ENCODE measurements at places on chromosomes 16 and 17.

GRCh38 chr17:47980541-47980940 is 9.6 kb downstream of the CDK5RAP3 start:
- DNase-seq = no peak

DNA sequence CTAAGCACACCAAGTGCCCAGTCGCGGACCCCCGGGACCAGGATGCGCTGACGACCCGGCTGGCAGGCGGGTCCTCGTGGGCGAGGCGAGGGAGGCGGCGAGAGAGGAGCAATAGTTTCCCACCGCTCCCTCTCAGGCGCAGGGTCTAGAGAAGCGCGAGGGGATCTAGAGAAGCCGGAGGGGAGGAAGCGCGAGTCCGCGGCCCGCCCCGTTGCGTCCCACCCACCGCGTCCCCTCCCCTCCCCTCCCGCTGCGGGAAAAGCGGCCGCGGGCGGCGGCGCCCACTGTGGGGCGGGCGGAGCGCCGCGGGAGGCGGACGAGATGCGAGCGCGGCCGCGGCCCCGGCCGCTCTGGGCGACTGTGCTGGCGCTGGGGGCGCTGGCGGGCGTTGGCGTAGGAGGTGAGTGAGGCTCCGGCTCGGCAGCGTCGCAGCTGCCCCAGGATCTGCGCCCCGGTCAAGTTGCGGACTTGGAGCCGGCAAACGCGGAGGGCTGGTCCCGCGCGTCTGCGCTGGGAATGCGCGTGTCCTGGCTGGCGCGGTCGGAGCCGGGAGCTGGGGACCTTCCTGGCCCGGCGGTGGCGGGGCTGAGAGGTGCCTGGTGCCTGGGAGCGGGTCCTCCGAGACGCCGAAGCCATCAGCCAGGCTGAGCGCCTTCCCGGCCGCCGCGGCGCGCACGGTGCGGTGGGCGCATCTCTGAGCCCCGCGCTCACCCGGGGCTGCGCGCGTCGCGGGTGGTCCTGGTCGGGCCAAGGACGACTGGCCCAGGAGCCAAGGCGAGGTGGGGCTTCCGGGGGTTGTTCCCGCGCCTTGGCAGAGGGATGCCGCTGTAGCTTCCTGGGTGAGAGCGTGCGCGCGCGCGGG is at the start of gene ITGB3:
Gene ITGB3 (plus strand): TSS at position 287 of the 862 bp plus-strand sequence. CDS start 35 bp downstream, at position 322.
- DNase-seq = peak; percentile 88

DNA sequence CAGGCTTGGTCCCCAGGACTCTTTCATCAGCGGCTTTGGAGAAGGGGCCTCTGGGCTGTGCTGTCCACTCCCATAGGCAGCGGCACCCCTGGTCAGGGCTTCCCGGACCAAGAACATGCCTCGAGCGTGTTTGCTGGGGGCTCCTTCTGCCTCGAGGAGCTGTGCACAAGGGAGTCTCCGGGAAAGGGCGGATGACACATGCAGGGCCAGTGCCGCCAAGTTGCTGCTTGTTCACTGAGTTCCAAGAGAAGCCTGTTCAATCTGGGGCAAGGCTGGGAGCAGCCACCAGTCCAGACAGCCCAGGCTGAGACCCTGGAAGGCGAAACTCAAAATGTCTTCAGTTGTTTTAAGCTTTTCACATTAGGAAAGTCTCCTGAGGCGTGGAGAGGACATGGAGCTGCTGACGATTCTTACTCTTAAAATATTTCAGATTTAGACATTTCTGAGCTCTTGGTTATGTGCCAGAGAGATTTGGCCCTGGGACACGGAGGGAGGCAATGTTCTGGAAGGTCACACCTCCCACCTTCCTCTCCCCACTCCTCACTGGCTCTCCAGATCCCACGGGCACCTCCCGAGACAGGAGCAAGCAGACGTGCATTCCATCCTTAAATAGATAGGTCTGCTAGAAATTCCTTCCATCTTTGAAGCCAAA is 84.5 kb upstream of the ZNF469 start:
- DNase-seq = no peak

DNA sequence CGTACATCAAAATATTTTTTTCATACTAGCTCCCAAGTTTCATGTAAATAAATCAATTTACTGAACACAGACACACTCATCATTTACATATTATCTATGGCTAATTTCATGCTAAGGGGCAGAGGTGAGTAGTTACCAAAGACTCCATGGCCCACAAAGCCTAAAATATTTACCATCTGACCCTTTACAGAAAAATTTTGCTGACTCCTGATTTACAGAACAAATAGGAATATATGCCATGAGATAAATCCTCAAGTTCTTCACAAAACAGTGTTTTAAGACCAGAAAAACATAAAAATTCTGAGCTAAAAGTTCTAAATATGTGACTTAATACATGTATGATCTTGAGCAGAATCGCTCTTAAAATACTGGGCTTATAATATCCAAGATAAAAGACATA is 36.6 kb upstream of the PHLPP2 start:
- no peak for DNase-seq

- DNase-seq = no peak
Observed at GRCh38 chr16:89248196-89248982, 30.9 kb downstream of the ZNF778 start.

DNA sequence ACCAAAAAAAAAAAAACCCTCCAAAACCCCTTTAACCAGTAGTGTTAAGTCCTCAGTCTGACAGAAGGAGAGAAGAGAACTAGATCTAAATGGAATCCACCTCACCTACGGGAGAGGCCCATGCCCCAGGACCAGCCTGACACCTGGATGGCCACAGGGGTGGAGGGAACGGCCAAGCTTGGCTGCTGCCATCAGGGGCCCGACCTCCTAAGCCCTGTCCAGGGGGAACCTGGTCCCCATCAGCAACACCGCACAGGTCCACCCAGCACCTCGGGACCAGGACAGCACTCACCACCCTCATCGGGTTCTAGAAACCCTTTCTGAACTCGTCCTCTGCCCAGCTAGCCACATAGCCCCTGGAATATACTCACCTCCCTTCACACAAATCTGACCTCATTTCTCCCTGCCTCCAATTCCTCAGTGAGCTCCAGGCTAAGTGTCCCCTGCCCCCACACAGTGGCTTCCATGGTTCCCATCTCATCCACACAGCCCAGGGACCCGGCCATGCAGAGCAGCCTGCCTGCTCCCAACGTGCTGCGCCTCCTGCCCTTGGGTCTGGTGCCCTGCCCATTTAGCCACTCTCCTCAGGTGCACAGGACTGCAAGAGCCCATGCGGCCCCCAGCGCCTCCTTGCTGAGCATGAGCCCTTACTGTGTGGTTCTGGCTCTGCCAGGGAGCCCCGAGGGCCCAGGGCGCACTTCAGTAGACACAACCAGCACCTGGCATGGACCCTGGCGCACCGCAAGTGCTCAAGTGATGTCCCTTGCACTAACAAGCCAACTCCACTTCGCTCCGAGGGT is 18.3 kb upstream of the CYTH1 start:
- no peak for DNase-seq

DNA sequence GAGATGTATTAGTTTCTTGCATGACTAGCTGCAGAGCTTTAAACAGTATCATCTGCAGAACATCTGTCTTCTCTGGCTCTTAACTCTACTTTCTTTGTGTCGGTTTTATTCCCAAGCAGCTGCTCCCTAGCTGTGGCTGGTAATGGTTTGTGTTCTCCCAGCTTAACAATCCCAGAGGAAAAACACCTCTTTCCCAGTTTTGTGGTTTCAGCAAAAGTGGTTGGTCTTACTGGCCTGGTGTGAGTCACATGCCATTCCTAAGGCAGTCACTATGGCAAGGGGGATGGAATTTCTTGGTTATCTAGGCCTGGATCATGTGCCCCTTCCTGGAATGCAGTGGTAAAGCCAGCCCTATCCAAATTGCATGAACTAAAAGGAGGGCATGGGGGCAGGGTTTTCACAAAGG is 27.5 kb downstream of the OMG start:
- DNase-seq = no peak

DNA sequence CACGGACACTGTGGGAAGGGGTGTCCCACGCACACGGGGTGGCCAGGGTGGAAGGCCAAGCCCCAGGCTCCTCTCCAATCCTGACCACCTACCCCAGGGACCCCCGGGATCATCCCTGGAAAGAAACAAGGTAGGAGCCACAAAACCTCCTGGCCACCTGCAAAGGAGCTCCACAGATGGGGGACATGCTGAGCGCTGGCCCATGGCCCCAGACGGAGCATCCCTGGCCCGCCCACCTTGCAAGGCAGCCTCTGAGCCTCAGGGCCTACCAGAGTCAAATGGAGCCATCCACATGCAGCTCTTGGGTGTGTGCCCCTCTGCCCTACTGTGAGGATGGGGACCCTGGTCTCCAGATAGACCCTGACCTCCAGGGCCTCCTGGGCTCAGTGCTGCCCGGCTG is 16.3 kb downstream of the SLC38A10 start:
- no peak for DNase-seq

GRCh38 chr16:73315645-73316044 is 267.7 kb upstream of the ZFHX3 start:
- peak; percentile 40 for DNase-seq

DNA sequence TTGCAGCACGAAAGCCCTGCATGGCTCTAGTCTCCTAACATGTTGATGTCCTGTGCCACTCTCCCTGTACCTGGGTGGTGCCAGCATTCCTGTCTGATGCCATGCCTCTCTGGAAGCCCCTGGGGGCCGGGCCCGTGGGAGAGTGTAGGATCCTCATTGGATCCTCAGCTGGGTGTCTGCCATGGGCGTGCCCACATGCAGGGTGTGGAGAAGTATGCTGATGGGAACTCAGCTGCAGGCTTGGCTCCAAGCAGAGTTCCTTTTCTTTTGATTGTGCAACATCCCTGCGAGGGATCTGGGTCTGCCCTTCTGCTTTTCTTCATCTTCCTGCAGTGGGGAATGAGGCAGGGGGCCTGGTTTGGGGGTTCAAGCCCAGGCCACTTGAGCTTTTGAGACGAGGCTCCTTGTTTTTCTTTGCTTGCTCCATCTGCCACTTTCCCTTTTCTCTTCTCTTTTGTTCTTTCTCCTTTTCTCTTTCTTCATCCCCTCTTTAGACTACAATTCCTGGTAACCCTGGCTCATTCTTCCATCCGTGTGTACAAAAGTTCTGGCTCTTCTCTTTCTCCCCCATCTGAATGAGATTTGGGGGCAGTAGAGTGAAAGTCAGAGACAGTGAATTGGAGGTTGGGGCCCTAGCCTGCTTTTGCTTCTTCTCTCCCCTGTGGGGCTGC is 32.9 kb downstream of the KSR1 start:
- DNase-seq = peak; percentile 80

GRCh38 chr16:25257956-25258860 is 563 bp upstream of the ZKSCAN2 start:
- peak; percentile 89 for DNase-seq

DNA sequence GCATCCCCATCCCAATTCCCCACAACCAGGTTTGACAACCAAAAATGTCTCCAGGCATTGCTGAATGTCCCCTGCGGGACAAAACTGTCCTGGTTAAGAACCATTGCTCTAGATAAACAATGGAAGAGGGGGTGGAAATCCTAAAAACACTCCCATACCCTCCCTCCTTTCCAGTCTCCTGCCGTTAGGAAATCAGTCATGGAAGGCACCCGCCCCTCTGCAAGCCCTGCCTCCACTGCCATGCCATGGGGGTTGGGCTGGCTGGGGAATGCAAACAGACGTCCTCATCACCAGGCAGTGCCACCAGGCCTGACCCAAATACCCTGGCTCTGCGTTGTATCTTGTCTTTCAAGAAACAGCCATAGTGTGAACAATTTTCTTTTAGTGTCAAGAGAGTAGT is 57.5 kb downstream of the CYTH1 start:
- DNase-seq = no peak

DNA sequence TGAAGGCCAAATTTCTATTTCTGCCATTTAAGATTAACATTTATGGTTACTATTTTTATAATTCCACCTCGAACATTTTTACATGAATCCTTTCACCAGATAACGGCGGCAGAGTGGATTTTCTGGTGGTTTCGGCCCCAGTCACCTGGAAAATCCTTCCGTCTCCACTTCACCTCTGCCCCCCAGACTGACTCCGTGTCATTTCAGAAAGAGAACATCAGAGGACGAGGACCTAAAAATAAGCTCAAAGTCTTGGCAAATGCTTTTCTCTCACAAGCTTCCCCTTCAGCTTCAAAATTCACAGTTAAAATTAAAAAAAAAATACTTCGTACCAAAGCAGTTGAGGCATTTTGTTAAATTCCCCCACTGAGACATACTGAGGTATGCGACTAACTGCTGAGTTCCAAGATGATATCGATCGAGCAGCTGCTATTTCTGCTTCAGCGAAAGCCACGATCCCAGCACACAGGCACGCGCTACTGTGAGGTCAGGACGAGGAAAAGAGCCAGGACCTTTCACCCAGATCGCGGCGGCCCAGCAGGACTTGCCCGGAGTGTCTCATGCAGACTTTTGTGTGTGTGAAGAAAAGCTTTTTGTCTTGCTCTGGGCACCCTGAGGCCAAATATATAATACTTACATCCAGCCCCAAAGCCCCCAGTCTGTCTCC is 36.8 kb downstream of the ASPA start:
- no peak for DNase-seq

Data from suppressor macrophage treated with lipopolysaccharide for 1 hour (primary cell).